ENCODE measurements at places on chromosomes 2 and 18.

DNA sequence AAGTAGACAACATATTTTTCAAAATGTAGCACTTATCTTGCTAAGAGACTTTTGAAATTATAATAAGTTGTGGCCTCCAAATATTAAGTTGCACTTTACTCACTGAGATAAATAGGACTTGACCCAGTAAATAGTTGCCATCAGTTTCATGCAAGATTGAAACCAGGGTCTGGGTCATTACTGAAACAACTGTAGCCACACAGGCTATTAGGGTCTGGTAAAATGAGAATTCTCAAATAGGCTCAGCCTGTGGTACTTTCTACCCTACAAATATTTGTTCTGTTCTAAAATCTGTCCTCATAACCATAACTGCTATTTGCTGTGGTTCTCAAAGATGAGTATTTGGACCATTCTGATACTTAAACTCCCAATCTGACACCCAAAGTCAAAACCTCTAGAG is 115.4 kb upstream of the STK17B start:
- no peak for DNase-seq

DNA sequence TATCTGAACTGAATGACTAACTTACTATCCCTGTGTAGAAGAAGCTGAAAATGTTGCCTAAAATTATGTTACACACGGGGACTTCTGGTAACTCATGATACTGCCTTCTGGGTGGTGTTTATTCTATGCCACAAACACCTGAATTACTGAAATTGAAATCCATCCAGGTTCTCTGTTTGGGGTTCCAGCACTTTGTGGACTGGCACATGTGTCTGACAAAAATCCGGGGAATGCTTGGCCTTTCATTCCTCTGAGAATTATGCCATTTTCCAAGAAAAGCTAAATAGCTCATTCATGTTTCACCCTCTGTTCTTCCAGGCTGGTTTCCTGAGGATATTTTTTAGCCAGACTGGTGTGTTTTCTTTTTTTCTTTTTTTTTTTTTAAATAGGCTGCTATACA is 59.5 kb upstream of the POU3F3 start:
- no peak for DNase-seq

DNA sequence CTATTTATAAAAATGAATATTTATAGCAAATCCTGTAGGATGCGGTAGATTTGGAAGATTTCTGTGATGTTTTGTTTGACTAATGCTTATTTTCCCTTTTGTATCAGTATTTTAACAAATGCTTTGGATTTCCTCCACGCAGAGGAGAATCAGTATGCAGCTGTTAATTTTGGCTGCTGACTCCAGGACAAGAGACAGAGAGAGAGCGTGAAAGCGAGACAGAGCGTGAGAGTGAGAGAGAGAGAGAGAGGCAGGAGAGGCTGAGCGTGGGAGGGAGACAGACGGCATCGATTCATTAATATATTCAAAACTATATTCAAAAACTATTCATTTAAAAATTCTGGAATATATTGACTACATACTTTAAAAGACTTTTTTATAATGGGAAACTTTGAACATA is 62.5 kb downstream of the RRM2 start:
- no peak for DNase-seq

GRCh38 chr18:79200546-79201268 is 131.5 kb downstream of the ATP9B start:
- DNase-seq = peak; percentile 29

GRCh38 chr2:165202239-165202638 is 1.6 kb downstream of the SCN3A start:
- DNase-seq = no peak

DNA sequence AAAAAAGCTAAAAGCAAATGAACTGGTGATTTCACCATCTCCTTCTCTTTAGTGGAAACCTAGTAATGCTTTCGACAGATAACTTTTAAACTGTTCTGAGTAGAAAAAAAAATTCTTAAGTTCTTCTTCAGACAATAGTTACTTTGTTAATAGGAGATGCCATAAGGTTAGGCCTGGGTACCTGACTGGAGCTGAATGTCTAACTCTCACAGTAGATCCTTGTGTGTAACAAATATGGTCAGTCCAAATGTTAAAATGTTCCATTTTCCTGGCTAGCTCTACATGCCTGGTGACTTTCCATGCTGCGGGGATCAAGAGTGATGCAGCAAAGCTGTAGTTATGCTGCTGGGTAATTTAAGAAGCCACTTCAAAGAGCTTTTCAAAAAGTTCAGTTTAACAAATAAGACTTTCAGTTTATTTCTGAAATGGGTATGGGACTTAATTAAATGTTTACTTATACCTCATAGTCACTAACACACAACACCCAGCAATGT is 264.0 kb upstream of the SESTD1 start:
- DNase-seq = no peak

DNA sequence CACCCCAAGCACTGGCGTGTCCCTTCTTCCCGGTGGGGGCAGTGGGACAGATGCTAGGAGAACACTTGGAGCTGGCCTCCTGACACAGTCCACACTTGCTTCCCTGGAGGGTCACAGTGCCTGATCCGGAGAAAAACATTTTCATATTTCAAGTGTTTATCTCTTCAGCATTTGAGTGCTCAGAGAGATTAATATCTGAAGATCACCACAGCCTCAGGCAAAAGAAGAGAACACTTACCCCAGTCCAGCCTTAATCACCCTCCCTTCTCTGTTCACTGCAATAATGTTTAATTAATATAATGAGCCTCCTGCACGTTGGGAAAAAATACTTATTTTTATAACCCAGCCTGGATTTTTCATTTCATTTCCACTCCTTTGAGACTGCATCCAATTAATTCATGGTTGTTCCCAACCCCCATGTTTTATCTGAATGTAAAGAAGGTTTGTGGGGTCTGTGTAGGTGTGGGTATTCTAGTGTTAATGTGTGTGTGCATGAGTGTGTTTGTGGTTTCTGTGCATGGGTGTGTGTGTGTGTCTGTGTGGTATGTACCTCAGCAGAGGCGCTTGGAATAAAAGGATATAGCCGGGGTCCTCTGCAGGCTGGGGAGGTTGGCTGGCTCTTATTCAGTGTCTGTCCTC is 72.1 kb downstream of the NRP2 start:
- no peak for DNase-seq

DNA sequence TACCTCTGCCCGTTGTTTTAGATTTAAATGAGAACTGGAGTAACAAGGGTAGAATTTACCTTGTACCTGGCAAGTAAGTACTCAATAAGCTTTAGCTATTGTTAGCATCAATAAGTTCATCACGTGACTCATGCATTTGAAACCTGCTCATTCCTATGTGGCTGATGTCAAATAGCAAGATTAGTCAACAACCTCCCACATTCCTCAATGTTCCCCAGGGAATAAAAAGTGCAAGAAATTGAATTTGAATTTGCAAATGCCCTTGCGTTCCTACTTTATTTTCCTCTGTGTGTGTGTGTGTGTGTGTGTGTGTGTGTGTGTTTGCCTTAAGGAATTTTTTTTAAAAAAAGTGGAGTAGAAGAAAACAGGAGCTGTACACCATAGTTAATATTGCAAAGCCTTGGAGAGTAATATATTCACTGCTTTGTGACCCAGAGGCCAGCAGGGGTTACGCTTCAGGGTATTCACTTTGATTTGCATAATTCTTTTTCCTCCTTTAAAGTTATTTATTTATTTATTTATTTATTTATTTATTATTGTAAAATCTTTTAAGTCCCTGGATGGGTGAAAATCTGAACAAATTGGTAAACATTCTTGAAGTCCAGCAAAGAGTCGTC is 43.9 kb upstream of the DNAH7 start:
- DNase-seq = no peak

All from colonic mucosa (tissue), 4 donors.